T-cell (primary cell): ENCODE measurements at places on chromosomes 1 and 21.

GRCh38 chr1:204152310-204153044, 633 bp upstream of the ETNK2 start:
- DNase-seq = no peak

- DNase-seq = no peak
These were observed 40.4 kb upstream of the SYNC start for GRCh38 chr1:32742956-32743355.

GRCh38 chr1:161843156-161843555, 77.0 kb downstream of the ATF6 start:
- no peak for DNase-seq

GRCh38 chr21:29450058-29450457, 151.3 kb downstream of the BACH1 start:
- DNase-seq = no peak

DNA sequence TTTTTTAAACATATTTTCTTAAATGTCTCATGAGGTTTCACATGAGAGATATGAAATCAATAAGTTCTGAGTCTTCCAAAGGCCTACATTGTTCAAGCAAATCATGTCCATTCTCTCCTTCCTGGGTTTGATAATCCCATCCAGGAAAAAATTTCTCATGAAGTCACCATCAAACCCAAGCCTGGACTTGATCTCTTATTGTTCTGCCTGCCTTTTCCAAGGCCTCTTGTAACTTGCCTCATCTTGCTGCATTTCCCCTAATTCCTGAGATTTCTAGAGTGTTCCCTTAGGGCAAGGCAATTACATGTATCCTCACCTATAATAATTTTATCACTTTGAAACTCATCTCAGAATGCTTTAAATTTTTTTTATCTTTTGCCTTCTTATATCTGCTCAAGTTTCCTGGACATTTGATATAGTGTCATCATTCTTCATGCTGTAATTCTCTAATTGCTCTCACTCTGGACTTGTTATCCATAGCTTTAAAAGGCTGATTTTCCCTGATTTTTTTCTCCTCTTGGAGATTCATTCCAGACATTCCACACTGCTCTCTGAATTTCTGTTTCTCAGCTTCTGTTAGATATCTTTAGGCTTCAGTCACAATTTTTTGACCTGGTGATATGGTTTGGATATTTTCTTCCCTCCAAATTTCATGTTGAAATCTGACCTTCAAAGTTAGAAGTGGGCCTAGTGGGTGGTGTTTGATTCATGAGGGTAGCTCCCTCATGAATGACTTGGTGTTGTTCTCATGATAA, 126.4 kb downstream of the LRRC7 start:
- no peak for DNase-seq

- DNase-seq = no peak
These were observed 49.0 kb downstream of the SCCPDH start for GRCh38 chr1:246773213-246773641.

- no peak for DNase-seq
These were observed 47.8 kb downstream of the PACC1 start for GRCh38 chr1:212366901-212367300.

- DNase-seq = no peak
These were observed 18.7 kb upstream of the RERE start for GRCh38 chr1:8835941-8836643.

- DNase-seq = no peak
These were observed 35.6 kb downstream of the DNAI4 start for GRCh38 chr1:66889030-66889429.

DNA sequence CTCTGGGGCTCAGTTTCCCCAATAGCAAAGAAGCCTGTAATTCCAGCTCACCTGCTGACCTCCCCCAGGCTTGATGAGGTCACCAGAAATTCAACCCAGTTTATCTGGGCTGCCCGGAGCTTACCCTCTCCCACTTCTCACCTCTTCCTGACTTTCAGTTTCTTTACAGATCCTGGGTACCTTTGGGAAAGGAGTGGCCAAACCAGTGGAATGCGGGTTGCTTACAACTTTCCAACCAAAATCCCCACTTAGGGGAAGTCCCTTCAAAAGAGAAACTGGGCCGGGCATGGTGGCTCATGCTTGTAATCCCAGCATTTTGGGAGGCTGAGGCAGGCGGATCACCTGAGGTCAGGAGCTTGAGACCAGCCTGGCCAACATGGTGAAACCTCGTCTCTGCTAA, 5.9 kb upstream of the MARCKSL1 start:
- no peak for DNase-seq

DNA sequence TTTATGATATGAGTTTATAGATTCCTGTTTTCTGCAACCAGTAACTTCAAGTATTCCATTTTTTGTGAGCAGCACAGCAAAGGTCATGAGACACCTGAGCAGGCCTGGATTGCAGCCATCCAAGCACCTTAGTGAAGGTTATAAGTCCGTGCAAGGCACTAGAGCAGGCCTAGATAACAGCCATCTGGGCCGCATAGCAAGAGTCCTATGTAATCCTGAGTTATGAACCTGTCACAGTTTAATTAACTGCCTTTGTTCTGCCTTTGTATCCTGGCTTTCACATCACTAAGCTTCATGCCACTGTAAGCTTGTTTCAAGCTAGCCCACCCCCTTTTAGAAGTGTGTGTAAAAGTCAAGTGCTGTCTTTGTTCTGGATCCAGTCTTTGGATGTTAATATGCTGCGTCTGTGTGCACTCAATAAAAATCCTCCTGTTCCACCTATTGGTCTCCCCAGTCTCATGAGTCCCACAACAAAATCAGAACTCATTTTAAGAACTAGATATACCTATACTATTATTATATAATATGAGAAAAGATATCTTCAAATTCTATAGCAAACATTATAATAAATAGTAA, 556.2 kb upstream of the CHRM3 start:
- no peak for DNase-seq

GRCh38 chr1:215181518-215181917, 99.0 kb downstream of the KCNK2 start:
- DNase-seq = no peak

DNA sequence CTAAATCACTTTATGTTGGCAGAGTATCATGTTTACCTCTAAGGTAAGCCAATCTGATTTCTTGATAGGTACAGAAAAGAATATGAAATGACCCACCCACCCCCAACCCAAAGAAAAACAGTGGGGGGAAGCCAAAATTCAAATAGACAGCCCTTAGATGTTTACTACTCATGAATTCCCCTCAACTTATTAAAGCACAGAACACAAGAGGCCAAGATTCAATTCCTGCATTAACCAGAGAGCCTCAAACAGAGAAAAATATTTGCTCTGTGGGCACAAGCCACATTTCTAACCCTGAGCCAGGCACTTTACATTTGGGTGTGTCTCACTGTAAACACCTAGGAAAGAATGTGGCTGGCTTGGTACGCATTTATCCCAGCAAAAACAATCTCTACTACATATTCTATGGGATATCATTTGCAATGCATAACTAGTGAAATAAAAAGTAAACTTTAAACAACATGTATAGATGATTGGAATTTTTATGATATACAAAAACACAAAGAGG, 84.3 kb downstream of the PTPN14 start:
- DNase-seq = no peak

DNA sequence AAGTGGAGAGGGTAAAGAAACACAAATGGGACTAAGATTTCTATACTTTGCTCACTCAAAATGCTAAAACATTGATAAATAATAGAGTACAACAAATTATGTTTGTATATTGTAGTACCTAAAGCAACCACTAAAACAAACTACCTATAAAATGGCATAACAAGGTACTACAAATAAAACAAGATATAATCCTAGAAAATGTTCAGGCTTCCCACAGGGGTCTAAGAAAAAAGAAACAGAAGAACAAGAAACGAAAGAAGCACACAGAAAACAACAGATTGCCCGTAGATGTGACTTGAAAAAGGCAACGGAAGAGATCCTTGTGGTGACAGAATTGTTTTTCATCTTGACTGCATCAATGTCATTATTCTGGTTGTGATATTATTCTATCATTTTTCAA, 63.3 kb upstream of the ADGRL4 start:
- no peak for DNase-seq

DNA sequence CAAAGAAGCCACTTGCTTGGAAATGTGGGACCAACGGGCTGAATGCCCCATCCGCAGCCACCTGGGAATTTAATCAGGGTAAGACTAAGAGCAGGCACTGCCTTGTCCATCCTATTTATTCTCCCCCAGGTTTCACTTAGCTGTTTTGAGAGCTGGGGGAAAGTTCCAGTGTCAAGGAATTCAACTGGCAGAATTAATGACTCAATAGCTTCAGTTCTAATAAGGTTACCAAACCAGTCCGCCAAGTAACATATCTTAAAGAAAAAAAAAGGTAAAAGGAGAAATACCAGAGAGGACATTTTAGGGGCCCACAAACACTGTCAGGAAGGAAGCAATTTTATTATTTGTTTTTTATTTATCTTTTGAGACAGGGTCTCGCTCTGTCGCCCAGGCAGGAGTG, 157.6 kb upstream of the SOD1 start:
- no peak for DNase-seq

DNA sequence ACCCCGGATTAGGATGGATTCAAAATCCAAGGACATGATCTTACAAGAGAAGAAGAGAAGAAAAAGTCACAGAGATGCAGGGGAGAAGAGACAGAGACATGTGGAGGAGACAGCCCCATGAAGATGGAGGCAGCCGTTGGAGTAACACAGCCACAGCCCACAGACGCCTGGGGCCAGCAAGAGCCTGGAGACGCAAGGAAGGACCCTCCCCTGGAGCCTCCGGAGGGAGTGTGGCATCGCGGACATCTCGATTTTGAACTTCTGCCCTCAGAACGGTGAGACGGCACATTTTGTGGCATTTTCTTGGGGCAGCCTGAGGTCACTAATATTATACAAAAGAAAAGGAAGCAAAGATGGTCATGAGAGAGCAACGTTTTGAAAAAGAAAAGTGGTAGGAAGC, 28.8 kb downstream of the ABCG1 start:
- no peak for DNase-seq

- DNase-seq = no peak
These were observed 950 bp upstream of the INKA2 start for GRCh38 chr1:111739925-111740765.

DNA sequence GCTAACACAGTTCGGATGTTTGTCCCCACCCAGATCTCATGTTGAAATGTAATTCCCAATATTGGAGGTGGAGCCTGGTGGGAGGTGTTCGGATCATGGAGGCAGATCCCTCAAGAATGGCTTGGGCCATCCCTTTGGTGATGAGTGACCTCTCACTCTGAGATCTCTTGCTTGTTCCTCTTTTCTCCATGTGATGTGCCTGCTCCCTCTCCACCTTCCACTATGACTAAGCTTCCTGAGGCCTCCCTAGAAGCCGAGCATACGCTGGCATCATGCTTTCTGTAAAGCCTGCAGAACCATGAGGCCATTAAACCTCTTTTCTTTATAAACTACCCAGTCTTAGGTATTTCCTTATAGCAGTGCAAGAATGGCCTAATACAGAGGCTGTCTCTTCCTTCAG, 8.1 kb upstream of the PLA2G5 start:
- no peak for DNase-seq

- peak; percentile 29 for DNase-seq
These were observed 2.3 kb downstream of the CD53 start for GRCh38 chr1:110875216-110875731.

- no peak for DNase-seq
These were observed 168.1 kb upstream of the SNX7 start for GRCh38 chr1:98493469-98493868.

- DNase-seq = no peak
These were observed 7.4 kb upstream of the ARF1 start for GRCh38 chr1:228074954-228075730.

GRCh38 chr1:27727126-27727525, 1.4 kb downstream of the FAM76A start:
- no peak for DNase-seq

DNA sequence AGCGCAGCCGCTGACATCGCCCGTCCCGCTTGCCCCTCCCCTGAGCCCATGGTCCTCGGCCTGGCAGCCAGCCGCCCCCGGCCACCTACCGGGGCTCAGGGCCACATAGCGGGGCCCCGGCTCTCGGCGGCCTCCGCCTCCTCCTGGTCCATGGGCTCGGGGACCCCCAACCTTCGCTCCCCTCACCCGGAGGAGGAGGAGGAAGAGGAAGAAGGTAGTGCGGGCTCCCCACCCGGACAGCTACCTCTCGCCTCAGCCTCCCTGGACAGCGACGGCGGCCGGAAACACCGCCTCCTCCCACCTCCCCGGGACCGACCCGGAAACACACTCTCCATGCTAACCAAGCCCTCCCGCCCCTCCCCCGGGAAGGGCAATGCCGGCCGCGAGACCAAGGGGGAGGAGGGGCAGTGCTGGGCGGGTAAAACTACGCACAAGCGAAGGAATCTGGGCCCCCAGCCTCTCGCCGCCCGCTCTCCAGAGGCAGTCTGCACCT, at the start of gene KIAA0319L:
TSS of gene KIAA0319L (minus strand) at position 286 of the 493 bp plus-strand sequence. CDS start 2,912 bp downstream, outside the sequence.
- DNase-seq = no peak

GRCh38 chr1:171645553-171646248, 6.8 kb downstream of the MYOC start:
- no peak for DNase-seq

GRCh38 chr1:3630914-3631313, 6.1 kb downstream of the TPRG1L start:
- no peak for DNase-seq

GRCh38 chr1:20733360-20733975, 965 bp upstream of the SH2D5 start:
- no peak for DNase-seq

DNA sequence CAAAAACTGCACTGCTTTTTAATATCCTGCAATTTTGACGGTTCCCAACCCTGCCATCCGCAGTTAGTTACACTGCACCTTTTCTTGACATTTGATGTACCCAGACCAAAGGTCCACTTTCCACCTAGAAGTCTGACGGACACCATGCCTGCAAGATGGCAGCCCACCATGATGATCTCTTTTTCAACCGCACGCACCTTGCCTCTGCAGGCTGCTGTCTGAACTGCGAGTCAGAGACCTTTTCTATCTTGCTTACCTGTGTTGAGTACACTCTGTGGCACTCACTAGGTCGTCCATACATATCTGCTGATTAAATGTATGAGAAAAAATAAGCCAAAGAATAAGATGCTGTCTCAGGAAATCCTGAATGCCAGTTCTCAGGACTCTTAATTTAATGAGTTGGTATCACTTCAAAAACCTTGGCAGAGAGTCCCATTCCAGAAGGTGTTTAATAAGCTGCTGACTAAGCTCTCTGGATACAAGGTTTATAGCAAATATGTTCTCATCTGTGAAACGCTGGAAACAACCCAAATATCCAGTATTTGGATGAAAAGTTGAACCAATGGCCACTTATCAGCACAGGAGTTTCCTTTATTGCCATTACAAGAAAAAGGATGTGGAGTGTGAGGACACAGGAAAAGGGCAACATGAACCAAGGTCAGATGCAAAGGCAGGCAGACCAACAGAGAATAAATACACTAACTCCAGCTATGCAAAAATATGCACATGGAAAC, 37.9 kb downstream of the GNG12 start:
- no peak for DNase-seq

DNA sequence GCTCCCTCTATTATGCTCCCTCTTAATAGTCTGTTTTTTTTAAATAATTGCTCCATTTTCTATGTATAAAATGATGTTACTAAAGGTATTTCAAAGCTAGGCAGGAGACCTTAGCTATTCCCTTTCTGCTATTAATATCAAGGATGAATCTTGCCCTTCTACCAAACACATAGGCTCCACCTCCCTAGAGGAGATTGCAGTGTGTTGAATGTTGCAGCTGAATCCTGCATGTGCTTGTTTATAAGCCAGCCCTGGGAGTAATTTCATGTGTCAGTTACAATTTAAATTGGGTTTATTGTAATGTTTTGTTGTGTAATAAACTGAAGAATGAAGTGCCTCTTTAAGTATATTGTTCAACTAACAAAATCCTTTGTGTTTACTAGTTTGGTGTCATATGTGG, 66.0 kb downstream of the TMEM200B start:
- no peak for DNase-seq

- no peak for DNase-seq
These were observed at the start of gene SPRR1A for GRCh38 chr1:152983743-152984142. TSS of gene SPRR1A (plus strand) at chr1:152984081. CDS start at chr1:152985231, 1,150 bp downstream.

- no peak for DNase-seq
These were observed 5.5 kb upstream of the ILDR2 start for GRCh38 chr1:166980818-166981217.
